ENCODE measurements at places on chromosomes 3 and 15.

GRCh38 chr3:191555037-191555436 lies 94.1 kb downstream of the PYDC2 start:
- no peak for DNase-seq

DNA sequence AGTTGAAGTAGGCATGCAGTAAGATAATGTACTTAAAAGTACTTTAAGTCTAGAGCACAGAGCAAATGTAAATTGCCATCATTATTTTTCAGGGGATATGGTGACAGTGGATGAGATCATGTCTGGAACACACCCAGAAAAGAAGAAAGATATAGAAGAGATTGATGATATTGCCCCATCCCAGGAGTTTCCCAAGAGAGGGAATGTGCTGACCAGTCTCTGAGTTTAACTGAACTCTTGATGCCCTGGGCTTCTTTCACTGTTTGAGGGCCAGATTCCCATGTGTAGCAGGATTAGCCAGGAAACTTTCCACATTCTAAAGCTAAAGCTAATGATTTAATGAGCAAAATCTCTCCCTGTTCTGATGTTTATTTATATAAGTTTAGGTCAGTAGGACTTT lies 366.8 kb upstream of the UMPS start:
- DNase-seq, result peak; percentile 68

DNA sequence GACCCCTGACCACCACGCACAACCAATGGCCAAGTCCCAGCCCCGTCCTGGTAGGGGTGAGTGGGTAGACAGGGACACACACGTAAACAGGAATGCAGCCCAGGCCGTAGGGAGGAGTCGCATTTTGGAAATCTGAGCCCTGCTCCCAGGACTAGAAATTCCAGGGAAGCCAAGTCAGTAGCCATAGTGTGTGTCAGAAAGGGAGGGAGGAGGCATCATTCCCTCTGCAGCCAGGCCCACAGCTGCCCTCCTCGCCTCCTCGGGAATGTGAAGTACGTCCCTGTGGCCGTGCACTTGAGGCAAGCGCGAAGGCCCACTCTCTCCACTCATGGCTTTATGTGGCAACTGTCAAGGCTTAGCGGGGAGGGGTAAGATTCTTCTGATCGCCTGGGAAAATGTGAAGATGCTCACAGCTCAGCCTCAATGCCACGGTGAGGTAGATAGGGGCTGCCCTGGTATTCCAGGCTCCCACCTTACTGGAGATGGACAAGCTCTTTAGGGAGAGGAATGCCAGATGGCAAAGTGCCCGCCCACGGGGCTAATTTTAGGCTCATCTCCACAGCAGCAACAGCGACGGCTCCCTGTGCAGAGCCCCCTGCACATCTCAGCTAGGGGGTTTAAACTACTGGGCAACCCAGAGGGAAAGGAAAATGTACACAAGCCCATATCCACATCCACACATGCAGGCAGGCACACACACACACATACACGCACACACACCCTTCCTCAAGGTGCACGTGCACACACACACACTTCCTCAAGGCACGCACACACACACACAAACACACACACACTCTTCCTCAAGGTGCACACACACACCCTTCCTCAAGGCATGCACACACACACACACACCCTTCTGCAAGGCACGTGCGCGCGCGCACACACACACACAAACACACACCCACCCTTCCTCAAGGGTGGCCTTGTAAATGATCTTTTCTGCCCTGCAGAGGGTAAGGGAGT lies 65.5 kb downstream of the ADCY5 start:
- no peak for DNase-seq

GRCh38 chr15:99983171-99983885 lies 250.1 kb upstream of the LYSMD4 start:
- DNase-seq, result no peak

DNA sequence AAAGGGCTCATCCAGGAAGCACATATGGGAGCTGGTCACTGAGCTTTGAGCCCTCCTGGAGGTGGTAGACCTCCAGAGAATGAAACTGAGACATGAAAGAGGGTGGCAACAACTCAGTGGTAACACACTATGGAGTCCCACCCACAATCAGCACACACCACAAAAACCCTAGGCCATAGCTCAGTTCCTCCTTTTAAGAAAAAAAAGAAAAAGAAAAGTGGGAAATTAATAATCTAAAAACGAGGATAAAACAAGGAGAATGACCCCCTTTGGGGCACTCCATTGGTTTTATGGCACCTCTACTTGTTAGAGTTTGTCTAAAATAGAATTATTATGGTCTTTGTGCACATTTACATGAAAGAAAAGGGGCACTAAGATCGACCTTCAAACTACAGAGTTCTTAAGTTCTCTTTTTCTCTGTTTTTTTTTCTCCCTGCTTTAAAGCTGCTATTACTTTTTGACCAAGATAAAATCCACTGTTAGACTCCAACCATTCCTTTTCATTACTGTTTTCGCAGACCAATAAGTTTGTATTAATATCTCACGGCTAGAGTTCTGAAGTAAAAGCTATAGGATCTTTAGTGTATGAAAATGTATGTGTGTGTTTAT lies 40.2 kb upstream of the ZBTB20 start:
- no peak for DNase-seq

- no peak for DNase-seq
These were observed 145.5 kb upstream of the UMPS start for GRCh38 chr3:124584552-124585391.

GRCh38 chr3:34140616-34141015 lies 342.2 kb downstream of the PDCD6IP start:
- DNase-seq, result no peak

- no peak for DNase-seq
These were observed 98.5 kb downstream of the MEGF11 start for GRCh38 chr15:66155065-66155464.

GRCh38 chr15:70690491-70691276 lies 72.7 kb downstream of the UACA start:
- DNase-seq, result no peak

DNA sequence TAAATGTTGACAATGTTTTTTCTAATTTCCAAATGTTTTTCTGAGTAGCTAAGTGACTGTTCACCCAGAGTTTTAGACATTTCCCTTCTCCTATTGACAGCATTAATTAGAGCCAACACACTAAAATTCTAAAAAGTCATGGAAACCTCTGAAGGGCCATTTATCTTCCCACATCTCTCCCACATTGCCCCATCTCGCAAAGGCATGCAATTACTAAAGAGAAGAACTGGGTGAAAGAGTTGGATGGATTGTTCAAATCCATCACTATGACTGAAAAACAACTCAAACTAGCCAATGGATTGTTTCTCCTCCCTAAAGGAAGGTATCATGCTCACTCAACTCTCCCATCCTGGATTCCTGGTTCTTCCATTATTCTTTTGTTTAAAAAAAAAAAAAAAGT lies 30.0 kb upstream of the PHLDB2 start:
- DNase-seq, result no peak

DNA sequence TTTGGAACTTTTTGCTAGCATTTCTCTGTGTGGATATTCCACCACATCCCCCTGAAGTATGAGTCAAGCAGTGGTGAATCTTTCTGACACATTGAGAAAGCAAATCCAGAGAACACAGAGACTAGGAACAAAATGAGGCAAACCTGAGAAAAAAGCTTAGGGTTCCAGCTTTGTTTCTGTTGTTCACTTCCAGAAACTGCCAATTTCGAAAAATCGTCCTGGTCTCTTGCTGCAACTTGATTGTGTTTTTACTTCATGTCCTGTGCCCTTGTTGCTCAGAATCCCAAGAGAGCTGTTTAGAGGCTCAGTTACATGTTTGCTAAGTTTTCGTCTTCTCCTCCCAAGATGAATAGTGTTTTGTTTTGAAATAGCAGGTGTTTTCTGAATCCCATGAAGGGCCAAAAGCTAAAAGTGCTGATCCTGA lies 13.7 kb downstream of the MAP2K1 start:
- no peak for DNase-seq

DNA sequence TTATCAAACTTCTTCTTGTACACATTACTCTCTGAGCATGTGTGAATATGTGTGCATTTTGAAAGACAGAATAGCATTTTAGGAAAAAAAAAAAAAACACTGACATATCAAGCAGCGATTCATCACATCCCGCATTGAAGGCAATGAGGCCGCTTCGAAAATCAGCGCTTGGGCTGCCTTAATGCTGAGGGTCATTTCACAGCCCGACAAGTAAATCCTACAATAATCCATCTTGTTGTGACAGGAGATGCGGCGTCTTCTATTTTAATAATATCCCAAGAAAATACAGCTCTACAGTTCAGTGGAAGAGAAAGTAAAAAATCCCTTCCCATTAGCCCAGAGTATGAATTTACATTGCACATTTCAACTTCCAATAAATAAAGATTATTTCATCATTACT lies 389.2 kb upstream of the GRM7 start:
- no peak for DNase-seq

DNA sequence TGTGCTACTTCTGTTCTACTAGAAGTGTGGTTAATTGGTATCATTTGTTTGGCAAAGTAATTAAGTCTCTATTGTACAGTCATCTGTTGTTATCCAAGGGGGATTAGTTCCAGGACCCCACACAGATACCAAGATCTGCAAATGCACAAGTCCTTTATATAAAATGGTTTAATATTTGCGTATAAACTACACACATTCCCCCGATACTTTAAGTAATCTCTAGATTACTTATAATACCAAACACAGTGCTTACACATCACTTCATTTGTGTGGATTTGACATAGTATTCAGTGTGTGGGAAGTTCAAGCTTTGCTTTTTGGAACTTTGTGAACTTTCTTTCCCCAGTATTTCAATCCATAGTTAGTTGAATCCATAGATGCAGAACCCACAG lies 50.5 kb upstream of the ABI3BP start:
- DNase-seq, result no peak

GRCh38 chr3:112074616-112075497 lies 11.3 kb upstream of the C3orf52 start:
- DNase-seq, result peak; percentile 80

- peak; percentile 99 for DNase-seq
These were observed 3.4 kb downstream of the GXYLT2 start for GRCh38 chr3:72891053-72891855.

DNA sequence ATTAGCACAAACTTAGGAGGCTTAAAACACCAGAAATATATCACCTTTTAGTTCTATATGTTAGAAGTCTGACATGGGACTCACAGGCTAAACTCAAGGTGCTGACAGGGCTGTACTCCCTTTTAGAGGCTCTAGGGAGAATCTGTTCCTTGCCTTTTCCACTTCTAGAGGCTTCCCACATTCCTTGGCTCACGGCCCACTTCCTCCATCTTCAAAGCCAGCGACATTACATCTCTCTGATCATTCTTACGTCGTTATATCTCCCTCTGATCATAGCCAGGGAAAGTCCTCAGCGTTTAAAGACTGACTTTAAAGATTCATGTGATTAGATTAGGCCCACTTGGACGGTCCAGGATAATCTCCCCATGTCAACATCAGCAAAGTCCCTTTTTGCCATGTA lies 166.3 kb downstream of the GREM1 start:
- DNase-seq, result no peak
